ENCODE measurements at places on chromosomes 7 and 10.

DNA sequence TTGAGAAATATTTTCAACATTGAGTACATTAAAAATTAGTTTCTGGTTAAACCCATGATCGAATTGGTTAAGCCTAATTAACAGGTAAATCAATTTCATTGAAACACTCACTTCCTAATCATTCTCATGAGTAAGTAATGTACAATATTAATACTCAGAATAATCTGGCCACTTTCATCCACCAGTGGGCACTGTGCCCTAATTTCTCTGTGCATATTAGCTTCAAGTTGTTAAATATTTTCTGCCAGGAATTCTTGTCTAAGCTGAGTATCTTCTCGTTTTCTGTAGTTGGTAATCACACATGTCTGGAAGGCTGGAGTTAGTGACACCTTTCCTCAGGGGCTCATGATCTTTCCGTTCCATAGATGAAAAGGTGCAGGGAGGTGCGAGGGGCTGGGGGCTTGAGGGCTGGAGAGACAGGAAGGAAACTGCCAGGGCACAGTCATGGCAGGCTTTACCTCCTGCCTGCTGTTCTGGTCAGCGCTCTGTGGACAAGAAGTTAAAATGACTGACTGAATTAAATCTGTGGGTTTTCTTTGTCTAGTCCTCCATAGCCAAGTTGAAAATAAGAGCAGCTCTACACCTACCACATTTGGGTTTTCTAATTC lies 71.9 kb downstream of the WIPF3 start:
- DNase-seq, result peak; percentile 68

DNA sequence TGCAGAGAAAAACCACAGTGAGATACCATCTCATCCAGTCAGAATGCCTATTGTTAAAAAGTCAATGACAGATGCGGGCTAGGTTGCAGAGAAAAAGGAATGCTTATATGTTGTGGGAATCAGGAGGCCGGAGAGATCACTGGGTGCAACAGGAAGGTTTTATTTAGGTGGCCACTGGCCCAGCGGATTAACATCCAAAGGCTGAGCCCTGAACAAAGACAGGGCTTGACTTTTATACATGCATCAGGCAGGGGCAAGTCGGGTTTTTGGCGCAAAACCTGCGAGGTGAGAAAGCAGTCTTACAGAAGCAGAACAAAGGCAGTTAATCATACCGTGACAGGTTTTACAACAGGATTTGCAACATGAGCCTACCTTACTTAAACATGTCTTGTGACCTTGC lies 620 bp downstream of the ZNF117 start:
- no peak for DNase-seq

GRCh38 chr10:8069108-8069507 lies 14.6 kb downstream of the GATA3 start:
- no peak for DNase-seq

- no peak for DNase-seq
Measured at GRCh38 chr7:27119412-27119911, 11.1 kb downstream of the HOXA4 start.

DNA sequence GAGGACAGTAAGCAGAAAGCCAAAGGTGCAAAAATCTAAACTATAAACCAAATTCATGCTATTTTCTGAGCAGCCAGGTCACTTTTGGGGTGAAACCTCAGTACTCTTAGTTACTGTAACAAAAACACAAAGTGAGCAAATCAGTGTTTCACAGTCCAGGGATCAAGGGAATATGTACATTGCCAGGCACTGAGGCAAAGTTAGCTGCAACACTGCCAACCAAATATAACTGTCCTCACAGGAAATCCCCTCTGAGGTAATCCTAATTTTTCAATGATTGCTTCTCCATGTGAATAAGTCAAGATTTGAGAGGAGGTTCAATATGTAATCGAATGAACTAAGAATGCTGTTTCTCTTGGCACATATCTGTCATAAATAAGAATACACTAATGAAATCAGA lies 229.7 kb downstream of the TSPAN12 start:
- no peak for DNase-seq

DNA sequence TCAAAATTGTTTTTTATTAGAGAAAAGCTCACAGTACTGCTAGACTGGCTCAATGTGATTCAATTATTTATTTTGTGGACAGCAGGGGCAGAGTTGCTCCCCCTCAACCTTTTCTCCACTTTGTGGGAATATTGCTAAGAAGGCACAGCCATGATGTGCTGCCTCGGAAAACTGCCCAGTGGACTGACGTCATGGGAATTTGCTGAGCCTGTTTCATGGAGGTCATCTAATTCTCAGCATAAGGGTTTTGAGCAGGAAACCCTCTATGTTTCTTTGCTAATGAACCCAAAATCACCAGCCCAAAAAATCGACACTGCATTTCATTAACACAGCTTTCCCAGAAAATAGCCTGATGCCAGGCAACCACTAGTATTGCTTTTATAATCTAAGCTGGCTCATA lies 228.8 kb upstream of the FAM3C start:
- DNase-seq, result no peak

DNA sequence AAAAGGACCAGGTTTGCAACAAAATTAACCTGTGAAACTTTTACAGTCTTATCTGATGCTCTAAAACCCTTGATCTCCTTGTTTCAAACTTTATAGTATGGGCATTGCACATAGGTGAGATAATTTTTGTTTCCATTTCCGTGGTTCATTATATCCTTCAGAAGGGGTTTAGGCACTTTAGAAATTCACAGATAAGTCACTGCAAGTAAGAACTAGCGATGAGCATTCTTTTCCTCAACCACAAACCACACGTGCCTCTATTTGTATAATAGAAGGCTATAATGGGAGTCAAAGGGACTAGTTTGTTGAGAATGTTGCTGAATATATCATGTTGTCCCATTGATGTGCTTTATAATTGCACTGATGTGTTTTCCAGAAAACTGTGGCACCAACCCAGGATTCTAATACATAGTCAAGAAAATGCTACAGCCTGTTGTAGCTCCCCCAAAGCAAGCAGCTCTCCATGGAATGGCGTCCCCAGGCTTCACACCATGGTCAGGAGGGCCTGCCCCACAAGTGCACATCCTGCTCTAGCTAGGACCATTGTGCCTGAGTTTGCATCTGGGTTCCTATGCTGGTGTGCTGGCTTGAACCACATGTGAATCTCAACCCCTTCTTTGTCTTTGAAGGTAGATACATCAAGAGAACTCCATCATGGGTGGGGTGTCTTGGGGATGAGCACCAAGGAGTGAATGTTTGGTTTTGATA lies 14.0 kb upstream of the ATXN7L1 start:
- no peak for DNase-seq

- no peak for DNase-seq
Measured at GRCh38 chr10:102281102-102281487, 35.8 kb downstream of the GBF1 start.

GRCh38 chr10:6699336-6699735 lies 119.3 kb upstream of the PRKCQ start:
- no peak for DNase-seq

DNA sequence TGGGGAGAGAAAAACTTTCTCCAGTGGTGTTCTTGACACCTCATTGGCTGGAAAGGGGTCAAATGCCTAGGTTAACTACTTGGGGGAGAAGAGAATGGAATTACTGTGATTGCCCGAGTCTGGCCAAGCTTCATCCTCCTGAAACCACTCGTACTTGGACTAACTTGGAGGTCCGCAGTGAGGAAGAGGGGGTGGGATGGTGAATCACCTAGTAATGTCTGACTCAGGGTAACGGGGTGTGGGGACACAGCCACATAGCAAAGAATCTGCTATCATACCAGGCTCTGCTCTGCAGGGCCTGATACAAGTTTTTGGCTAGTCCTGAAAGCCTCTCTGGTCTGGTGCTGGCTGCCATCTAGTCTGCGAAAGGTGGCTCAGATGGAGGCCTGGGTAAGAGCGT lies 190.9 kb downstream of the RPS24 start:
- DNase-seq, result no peak

- no peak for DNase-seq
Measured at GRCh38 chr7:157470017-157470322, 133.2 kb downstream of the DNAJB6 start.

DNA sequence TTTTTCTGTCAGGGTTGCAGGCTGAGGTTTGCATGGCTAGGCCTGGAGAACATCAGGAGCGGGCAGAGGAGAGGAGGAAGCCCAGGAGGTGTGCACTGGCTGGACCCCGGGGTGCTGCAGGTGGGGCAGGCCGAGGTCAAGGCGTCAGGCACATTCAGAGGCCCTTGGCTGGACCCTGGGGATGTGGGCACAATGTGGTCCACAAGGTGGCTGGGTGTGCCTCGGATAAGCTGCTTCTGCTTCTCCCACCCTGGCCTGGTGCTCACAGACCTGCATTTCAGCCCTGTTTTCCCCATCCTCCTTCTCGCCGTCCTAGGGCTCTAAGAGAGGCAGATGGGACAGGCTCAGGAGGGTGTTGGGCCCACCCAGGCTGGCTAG lies 108.2 kb downstream of the ADCY1 start:
- no peak for DNase-seq

DNA sequence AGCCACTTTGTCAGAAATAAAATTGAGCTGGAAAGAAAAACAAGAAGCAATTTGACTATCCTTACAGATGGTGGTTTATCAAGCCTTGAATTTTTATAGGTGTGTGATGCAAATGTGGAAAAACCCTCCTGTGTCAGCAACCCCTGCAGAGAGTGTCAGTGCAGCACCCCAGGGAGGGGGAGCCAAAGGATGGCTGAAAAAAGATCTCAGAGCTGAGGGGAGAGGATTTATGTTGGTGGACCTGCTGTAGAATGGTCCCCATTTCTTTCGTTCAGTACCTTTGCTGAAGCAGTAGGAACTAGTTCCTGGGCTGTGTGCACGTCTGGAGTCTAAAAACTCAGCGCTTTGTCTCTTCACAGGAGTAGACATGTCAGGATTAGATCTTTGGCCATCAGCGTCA lies 239.0 kb downstream of the PHTF2 start:
- DNase-seq, result no peak

DNA sequence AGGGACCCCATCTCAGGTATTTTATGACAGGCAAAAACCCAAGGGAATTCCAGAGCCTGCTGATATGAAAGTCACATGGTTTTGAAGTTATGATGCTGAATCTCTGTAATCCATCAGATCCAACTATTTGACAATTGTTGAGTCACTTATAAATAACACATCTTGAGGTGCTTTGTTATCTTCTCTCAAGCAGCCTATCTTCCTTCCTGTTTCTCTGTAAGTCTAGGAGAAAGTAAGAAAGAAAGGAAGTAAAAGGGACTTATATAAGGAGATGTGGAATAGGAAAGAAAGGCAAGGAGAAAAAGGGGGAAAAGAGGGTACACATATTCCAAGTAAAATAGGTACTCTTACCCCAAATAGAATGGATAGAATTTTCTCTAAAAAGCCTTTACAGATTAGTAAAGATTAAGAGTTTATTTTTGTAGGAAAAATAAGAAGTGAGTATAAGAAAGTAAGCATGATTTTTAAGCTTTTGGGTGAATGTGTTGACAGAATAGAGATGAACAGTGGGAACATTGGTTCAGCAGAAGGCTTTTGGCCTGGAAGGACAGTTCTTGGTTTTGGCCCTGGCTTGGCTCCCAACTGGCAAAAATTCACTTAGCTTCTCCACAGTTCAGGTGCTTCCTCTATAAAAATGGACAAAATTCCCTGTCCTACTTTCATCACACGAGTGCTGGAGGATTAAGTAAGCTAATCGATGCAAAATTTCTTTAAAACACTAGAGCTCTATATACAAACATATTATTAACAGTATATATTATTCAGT lies 39.6 kb upstream of the ANK3 start:
- DNase-seq, result no peak

- no peak for DNase-seq
Measured at GRCh38 chr10:79096514-79096913, 27.7 kb downstream of the ZMIZ1 start.

DNA sequence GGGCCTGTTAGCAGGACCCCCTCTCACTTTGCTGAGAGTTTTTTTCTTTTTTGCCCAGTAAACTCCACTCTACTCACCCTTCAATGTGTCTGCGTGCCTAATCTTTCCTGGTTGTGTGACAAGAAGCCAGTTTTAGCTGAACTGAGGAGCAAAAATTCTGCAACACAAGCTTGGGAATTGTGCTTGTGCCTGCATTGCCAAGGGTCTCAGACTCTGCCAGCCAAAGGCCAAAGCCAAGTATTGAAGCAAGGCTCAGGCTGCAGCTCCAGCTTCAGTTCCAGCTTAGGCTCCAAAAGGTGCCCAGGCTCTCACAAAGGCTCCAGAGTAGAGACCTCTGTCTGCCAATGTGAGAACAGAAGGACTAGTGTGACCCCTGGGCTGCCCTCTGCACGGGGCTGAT lies 4.2 kb upstream of the CPA2 start:
- DNase-seq, result no peak

- no peak for DNase-seq
Measured at GRCh38 chr10:95533590-95533989, 27.6 kb downstream of the SORBS1 start.

- peak; percentile 34 for DNase-seq
Measured at GRCh38 chr7:115475761-115476385, 554.0 kb downstream of the MDFIC start.

DNA sequence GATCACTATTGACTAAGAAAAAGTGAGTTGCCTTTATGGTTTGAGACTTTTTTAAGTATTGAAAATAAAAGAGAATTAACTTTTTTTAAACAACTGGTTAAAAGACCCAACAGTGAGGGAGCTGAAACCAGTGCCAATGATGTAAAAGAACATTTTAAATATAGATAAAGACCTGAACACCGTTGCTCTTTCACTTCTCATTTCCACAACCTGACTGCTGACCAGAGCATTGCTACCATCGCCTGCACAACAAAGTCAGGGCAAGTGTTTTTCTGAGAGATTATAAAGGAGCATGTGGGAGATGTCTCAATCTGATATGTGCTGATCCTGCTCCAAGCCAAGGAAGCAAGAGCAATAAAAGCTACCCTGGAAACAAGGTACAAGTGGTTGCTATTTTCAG lies 34.7 kb downstream of the IMMP2L start:
- peak; percentile 70 for DNase-seq

GRCh38 chr10:79905322-79906314 lies 43.3 kb downstream of the SFTPD start:
- DNase-seq, result peak; percentile 8

- DNase-seq, result no peak
Measured at GRCh38 chr10:33818343-33818742, 483.9 kb upstream of the NRP1 start.

GRCh38 chr10:33350041-33350440 lies 15.6 kb upstream of the NRP1 start:
- DNase-seq, result no peak

- peak; percentile 30 for DNase-seq
Measured at GRCh38 chr10:131001438-131001837, 310.1 kb downstream of the TCERG1L start.

DNA sequence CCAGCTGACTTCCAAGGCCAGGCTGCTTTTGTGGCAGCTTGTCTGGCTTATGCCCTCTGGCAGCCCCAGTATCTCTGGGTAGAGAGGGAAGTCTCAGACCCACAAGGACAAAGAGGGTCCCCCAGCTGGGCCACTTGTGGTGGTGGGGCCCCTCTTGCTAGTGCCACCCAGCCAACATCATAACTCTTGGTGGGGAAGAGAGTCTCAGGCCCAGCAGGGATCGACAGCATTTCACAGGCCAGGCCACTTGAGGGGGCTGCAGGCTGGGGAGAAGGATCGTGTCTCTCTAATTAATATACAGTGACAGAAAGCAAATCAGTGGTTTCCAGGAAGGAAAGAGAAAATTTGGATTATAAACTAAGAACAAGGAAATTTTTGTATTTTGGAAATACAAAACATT lies 76.0 kb downstream of the TYW1B start:
- no peak for DNase-seq

- DNase-seq, result no peak
Measured at GRCh38 chr7:41487229-41487940, 215.5 kb downstream of the INHBA start.

- DNase-seq, result no peak
Measured at GRCh38 chr7:103011650-103012049, 62.9 kb downstream of the FBXL13 start.

GRCh38 chr10:3006607-3007006 lies 60.7 kb upstream of the PFKP start:
- no peak for DNase-seq

GRCh38 chr7:87984088-87984487 lies 50.0 kb downstream of the ADAM22 start:
- no peak for DNase-seq

Measured in RPMI8226 (cell line).